ENCODE measurements at places on chromosomes 1 and 21. TPM values are rescaled to one million over a fixed set of nuclear protein-coding genes. Genes with fewer than 3 reads are reported as not detected.

DNA sequence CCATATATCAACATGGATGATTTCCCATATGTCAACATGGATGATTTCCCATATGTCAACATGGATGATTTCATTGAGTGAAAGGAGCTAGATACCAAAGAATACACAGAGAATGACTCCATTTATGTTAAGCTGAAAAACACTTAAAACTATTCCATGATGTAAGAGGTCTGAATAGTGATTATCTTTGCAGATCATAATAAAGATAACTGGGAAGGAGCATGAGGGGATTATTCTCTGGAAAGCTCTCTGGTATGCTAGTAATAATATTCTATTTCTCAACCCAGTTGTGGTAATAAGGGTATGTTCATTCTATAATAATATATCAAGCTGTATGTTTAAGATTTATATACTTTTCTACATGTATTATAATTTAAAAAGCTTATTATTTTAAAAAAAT lies 14.1 kb downstream of the SYNJ1 start:
- DNase-seq, result no peak

GRCh38 chr1:219703368-219703639 lies 90.4 kb upstream of the ZC3H11B start:
- DNase-seq, result no peak

C1orf94 gene
- total RNA-seq, result 0.31 TPM

CENPF gene
- 15.6 TPM for total RNA-seq

DNA sequence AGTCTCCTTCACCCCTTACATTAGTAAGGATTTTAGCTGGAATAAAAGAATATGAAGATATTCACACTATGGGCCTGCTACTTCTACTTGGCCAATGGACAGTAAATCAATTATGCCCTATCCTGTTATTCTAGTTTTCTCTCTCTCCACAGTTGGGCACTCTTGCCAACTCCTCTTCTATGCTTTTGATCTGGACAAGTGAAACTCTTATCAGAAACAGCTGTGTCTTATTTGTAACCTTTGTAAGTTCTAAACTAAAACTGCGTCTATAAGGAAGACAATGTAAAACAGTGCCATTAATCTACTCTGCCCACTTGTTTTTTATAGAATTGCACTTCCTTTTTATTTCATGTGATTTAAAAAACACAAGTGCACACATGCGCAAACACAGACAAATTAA lies 244.0 kb upstream of the DMRTA2 start:
- no peak for DNase-seq

ANGPTL3 gene
- total RNA-seq, result not detected

- no peak for DNase-seq
Observed at GRCh38 chr1:62398377-62398776, 38.5 kb upstream of the USP1 start.

MCOLN3 gene
- not detected for total RNA-seq

DNA sequence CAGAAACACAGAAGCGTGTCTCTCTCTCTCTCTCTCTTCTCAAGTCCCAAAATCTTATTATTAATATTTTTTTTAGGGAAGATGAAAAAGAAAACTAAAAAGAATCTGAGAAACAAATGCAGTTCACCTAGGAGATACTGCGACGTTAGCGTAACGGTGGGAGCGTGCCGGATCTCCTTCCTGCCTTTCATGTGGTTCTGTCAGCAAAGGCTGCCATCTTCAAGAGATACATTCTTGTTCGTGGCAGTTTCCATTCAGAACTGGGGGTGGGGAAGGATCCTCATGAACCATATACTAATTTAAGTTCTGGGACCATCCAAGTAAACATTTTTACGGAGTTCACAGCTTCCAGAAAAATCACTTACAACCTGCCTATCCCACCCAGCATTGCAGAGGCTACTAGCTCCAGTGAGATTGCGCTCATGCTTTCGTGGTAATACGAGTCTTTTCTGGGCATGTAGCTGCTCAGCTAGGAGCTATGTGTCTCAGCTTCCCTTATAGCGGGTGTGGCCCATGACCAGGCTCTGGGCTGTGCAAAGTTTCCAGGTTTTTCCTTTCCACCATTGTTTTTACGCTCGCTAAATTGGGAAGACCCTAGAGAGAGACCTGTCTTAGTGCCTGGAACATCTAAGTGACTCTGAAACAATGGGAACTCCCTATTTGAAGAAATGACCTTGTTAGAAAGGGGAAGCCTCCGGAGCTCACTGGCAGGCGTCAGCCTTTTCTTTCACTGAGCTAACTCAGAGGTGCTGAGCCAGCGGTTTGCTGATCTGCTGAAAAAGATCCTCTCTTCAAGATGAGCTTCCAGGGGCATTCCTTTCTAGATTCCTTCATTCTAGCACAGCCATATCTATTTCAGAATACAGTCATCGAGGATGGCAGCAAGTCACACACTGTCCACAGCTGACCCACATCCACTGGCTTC lies 17.3 kb downstream of the SLAMF1 start:
- no peak for DNase-seq

DNA sequence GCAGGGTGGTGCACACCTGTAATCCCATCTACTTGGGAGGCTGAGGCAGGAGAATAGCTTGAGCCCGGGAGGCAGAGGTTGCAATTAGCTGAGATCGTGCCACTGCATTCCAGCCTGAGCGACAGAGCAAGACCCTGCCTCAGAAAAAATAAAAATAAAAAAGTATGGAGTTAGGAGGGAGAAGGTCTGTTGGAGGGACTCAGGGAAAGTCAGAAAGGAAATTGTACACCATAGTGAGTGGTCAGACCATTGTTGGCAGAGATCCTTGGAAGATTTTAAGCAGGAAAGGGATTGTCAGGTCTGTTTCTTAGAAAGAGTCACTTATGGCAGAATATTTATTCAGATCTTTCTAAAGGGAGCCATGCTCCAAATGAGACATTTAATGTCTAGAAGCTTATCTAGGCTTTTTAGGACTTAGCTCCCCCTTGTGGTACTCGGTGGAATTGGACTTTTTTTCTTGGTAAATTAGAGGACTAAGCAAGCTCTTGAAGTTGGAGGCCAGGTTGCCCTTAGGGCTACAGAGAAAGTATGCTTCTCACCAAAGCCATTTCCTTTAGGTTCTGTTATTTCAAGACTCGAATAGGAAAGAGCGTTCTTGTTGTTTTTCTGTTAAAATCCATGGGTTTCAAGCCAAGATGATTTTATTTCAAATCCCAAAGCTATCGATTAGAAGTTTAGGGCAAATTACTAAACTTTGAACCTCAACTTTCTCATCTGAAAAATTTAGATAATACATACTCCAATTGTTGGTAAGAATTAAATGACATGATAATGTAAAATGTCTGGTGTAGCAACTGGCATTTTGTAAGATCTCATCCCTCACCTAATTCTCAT lies 16.5 kb downstream of the MIA3 start:
- DNase-seq, result no peak

DNA sequence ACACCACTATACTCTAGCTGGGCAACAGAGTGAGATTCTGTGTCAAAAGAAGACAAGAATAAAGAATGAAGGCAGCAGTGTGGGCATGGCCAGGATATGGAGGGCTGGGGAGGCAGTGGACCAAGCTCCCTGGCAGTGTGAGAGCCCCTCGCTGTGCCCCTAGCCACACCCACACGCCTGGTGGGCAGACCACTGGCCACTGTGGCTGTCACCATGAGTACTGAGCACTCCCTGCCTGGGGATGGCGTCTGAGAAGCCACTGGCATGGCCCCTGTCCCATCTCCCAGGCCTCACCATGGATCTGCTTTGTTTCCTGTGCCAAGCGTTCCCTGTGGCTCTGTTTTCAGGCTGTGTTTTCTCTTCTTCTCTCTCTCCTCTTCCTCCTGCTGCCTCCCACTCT lies 51.7 kb downstream of the STUM start:
- no peak for DNase-seq

DNA sequence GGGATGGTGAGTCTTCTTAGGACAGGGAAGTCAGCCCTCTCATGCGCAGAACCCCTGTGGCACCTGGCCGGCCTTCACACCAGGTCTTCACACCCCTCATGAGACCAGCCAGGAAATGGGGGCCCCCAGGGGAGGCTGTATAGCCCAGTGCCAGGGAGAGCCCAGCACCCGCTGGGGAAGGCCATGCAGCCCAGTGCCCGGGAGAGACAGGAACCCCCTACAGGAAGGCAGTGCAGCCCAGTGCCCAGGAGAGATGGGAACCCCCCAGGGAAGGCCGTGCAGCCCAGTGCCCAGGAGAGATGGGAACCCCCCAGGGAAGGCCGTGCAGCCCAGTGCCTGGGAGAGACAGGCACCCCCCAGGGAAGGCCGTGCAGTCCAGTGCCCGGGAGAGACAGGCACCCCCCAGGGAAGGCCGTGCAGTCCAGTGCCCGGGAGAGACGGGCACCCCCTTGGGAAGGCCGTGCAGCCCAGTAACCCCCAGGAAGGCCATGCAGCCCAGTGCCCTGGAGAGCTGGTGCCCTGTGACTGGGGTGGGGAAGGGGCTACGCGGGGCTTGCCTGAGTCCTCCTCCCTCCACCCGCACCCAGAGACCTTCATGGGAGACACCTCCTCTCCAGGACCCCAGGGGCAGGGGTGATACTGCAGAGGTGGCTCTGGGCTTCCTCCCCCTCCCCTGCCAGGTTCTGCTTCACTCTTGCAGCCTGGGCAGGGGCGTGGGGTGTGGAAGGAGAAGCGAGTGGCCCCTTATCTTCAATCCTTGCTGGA lies 110.5 kb upstream of the COL6A1 start:
- no peak for DNase-seq

DNA sequence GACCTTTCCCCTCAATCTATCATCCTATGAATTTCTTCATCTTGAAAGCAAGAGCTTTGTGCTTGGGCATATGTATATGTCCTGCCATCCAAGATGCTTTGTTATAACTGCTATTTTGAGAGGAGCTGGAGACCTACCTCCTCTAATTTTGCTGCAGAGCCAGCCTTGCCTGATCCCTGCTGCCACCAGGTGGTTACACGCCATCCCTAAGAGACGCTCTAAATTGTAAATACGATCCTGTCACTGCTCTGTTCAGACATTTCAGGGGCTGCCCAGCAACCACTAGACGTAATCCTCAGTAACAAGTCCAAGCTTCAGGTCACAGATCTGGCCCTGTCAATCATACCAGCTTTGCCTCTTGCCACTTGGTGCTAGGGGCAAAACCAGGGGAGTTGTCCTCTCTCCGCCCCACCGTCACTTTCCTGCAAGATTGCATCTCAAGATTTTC lies 32.9 kb downstream of the GPA33 start:
- no peak for DNase-seq

KCNA3 gene
- total RNA-seq, result 34.3 TPM

GRCh38 chr21:35963920-35964451 lies 96.3 kb downstream of the SETD4 start:
- no peak for DNase-seq

GRCh38 chr1:245225322-245226202 lies 70.8 kb downstream of the KIF26B start:
- no peak for DNase-seq

ZNF683 gene
- total RNA-seq, result not detected

- DNase-seq, result no peak
Observed at GRCh38 chr1:112337028-112337531, 58.9 kb upstream of the CTTNBP2NL start.

- no peak for DNase-seq
Observed at GRCh38 chr1:94275083-94275482, 37.7 kb upstream of the ARHGAP29 start.

DNA sequence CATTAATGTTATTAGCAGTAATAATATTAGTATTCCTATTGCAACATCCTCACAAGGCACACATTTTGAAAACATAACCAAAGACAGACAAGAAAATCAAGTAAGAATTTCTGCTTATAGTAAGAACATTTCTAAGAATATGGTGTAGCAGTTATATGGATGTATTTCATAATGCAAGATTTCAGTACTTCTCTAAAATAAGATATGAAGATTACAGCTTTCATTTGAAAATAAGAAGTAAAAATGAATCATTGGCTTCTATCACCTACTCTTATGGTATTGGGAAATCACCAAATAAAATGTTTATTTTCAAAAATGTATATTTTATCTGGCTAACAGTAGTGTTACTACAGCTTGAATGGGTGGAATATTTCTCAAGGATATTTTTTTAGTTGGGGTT lies 103.8 kb upstream of the USP25 start:
- DNase-seq, result no peak

DNA sequence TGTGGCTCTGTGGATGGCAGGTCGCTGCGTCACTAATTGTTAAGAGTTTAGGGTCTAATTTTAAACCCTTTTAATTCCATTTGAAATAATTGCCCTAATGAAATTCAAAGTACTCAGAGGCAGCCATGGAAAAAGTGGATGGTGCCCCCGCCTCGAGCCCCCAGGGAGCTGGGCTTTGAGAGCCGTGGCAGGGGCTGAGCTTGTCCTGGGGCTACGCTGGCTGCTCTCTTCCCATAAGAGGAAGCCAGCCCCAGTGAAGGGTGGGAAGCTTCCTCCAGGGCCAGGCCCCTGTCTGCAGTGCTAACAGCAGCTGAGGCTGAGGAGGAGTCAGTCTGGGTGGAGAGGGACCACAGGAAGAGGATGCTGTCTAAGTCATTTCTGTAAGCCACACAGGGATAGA lies 315.0 kb upstream of the POU3F1 start:
- no peak for DNase-seq

XCL2 gene
- total RNA-seq, result not detected

GRCh38 chr1:21553116-21553926 lies 44.1 kb downstream of the ALPL start:
- DNase-seq, result no peak

DNA sequence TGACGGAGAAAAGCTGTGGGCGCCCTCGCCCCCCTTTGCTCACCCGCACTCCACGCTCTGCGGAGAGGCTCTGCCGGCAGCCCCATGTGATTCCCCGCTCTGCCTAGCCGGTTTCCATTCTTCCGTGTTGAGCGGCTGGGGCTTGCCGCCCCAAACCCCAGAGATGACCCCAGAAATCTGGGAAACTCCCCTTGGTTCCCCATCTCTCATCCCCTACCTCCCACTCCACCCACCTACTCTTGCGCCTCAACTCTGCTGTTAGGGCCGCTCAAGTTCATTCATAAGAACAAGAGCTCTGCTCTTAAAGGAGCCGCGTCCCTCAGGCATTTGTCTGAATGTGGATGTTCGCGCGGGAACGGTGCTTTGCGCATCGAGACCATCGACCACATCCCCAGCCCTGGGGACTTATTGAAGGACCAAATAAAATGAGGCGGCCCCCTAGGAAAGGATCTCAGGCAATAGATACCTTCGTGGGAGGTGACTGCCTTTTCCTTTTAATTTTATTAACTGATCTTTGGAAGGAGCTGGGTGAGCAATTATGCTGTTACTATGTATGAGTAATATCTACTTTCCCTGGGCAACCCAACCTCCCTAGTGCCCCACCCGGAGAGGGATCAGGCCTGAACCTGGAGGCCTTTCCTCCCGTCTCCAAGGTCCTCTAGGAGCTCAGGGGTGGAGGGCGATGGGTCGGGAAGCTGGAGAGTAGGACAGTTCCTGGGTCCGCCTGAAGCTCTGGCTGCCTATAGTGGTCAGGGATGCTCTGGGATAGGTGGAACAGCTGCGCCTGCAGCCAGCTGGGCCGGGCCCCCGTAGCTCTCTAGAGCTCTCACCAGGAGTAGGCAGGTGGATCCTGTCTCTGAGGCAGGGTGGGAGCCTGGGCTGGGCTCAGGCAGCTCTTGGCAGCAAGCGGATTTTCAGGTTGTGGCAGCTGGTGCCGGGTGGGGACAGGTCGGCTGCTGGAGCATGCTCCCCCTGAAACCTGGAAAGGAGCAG lies 898 bp downstream of the MFSD2A start:
- no peak for DNase-seq

GRCh38 chr1:167871331-167871730 lies 42.6 kb downstream of the ADCY10 start:
- DNase-seq, result no peak

ETV3L gene
- total RNA-seq, result not detected

Data from occipital lobe (tissue), 3 donors.